ENCODE measurements at places on chromosomes 6 and 20.

DNA sequence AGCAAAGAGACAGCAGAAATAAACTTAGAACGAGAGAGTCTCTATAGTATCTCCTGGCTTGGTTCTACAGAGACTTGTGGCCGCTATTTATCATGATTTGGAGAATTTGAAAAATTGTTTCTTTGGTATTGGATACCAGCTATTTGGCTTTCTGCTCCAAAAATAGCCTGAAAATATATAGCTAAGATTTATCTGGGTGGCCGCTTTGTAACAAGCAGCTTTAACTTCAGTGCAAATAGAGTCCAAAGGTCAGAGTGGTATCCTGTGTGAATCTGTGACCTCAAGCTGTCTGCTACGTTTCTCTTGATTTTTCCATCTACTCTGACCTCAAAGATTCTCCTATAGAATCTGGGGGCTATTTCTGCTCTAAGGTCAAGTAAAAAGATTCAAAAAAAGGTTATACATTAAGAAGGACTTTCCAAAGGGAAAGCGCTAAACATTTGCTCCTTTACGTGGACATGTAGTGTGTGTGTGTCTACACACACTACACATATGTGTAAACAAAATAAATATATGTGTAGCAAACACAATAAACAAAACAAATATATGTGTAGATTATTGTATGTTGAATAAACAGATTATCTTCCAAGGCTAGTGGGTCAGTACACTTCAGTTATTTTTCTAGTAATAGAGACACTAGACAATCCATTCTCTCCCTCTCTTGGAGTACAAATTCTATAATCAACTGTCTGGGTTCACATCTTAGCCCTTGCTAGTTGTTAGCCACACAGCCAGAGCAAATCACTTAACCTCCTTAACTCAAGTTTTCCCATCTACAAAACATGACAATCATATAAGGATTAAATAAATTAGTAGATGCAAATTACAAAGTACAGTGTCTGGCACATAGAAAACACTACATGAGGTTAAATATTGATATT is 40.8 kb downstream of the CHD6 start:
- no peak for DNase-seq

GRCh38 chr6:132746048-132746447 is 11.7 kb downstream of the VNN2 start:
- DNase-seq: no peak

DNA sequence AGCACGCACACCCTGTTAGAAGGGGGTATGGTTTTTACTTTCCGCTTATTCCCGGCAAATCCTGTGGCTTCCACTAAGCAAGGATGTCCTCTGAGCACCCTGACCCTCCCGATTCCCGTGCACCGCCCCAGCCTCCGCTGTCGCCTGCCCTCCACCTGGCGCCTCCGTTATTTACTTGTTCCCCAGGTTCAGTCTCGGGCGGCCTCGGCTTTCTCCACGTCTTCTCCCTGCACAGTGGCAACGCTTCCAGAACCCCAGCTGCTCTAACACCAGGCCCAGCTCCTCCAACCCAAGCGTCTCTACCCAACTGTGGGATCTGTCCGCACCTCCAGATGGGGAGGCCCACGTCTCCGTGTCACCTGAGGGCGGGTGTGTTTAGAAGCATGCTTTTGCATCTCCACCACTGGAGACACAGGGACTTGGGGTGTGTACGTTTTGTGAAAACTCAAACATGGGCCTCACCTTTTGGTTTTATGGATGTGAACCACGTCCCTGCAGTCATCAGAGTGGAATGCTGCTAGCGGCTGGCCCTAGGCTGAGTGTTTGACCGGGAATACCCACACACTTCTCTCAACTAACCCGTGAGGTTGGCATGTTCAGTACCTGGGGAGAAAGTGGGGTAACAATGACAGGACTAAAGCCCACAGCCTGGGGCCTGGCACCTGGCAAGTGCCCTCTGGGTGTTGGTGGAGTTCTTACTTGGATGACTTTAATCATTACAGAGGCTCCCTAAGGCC is 79.9 kb downstream of the THBS2 start:
- no peak for DNase-seq

- DNase-seq: no peak
Observed at GRCh38 chr6:169109411-169110220, 144.0 kb downstream of the THBS2 start.

DNA sequence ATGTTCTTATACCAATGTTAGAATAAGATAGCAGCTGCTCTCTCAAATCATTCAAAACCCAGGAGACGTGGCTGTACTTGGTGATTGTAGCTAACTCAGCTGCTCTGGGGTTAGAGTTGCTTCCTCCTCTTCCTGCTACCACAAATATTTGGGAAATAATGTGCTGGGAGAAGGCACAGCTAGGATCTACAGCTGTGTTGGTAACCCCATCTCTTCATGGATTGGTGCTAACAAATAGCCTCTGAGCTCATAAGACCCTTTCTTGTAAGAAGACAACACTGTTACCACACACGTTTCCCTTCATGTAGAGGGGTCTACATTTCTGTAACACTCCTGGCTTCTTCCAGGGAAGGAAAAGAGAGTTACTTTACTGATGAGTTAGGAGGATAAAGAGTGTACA is 911.0 kb upstream of the CITED2 start:
- no peak for DNase-seq

DNA sequence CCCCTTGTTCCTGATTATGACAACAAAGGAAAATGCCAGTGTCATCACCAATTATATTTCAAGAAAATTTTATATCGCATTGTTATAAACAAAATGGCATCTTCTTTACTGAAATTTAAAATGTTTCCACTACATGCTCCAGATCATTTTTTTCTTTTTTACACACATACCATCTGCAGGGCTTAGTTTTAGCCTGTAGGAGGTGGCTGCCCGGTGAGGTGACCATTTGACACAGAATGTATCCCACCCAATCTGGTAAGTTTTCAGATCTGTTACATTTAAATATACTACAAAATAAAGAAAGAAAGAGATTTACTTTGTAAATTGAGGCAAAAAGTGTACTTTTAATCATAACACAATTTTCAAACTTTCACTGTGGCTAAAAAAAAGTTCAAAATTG is 81.8 kb downstream of the COL12A1 start:
- no peak for DNase-seq
